Eye (tissue), 1 donor: ENCODE measurements at places on chromosomes 12 and 14.
A peak's percentile ranks its signal among the peaks of the same experiment; 100 is the strongest.

GRCh38 chr14:76786601-76787000, 25.3 kb downstream of the VASH1 start:
- no peak for DNase-seq

DNA sequence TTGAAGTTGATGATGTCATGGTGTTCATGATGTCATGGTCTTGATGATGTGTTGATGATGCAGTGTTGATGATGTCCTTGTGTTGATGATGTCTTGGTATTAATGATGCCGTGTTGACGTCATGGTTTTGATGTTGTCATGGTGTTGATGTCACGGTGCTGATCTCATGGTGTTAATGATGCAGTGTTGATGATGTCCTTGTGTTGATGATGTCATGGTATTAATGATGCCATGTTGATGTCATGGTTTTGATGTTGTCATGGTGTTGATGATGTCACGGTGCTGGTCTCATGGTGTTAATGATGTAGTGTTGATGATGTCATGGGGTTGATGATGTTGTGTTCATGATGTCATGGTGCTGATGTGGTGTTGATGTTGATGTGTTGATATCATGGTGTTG, 48.0 kb upstream of the RIMBP2 start:
- DNase-seq, result peak; percentile 83

DNA sequence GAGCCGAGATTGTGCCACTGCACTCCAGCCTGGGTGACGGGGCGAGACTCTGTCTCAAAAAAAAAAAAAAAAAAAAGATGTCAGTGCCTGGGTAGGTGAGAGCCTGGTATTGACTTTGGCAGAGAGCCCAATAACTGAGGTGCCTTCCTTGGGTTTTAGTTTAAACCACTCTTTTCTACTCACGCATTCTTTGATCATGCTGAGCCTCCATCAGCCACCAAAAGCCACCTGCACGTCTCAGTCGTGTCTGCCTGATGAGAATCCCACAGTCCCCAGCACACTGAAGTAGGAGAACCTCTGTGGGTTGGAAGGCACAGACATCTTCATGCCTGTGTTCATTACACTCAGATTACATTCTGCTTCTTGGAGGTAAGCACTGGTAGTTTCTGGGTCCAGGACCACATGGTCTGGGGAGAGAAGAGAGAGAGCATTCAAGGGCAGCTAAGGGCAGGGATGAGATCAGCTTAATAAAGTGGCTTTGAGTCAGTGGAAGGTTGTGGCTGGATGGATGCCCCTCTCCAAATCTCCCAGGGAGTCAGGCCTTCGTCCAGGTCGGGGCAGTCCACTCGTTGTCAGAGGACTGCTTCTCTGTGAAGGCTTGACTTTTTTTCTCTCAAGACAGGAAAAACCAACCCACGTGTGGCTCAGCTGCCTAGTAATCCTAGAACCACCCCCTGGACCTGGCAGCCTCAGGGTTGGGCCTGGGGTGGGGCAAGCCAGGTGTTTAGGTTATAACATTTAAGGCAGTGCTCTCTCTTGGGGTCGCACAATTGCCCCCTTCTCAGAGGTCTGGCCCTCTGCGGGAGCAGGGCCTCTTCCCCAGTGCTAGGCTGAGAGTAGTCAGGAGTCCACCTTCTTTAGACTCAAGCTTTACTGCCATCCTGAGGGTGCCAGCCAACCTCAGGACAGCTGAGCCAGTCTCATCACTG, 32.6 kb upstream of the MAX start:
- no peak for DNase-seq

GRCh38 chr14:51576117-51576430, 75.6 kb upstream of the FRMD6 start:
- no peak for DNase-seq

DNA sequence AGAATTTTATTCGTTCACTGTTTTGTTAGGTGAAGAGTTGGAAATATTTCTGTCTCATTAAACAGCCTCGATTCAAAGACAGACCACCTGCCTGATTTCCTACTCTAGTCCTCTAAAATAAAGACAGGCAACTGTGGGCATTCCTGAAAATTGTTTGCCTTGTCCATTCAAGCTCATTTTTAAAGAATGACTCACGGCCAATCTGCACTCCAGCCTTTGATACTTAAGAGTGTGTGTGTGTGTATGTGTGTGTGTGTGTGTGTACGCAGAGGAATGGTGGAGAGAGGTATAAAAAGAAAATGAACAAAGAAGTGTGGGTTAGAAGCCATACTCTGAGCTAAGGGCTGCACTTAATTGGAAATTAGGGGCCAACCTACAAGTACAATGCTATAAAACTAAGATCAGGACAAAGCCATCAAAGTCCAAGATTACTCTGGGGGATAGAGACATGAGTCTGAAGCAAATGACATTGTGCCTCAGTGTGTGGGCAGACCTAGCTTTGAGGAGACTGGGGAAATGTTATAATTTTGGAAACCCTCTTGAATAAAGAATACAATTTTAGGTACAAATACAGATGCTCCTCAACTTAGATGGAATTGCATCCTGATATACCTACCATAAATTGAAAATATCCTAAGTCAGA, 45.6 kb upstream of the SOCS2 start:
- DNase-seq, result no peak

- no peak for DNase-seq
These were observed 345.1 kb downstream of the RAD51B start for GRCh38 chr14:68164711-68165113.

- peak; percentile 5 for DNase-seq
These were observed 146.6 kb upstream of the FSCB start for GRCh38 chr14:44653641-44654040.
